Ascending aorta (tissue), 2 donors: ENCODE measurements at places on chromosomes 13 and 19. TPM values are rescaled to one million over a fixed set of nuclear protein-coding genes. Genes with fewer than 3 reads are reported as not detected.
A peak's percentile ranks its signal among the peaks of the same experiment; 100 is the strongest.

- no peaks in the 10 kb centered on the region for H3K36me3 ChIP-seq
- no peak overlapping the region for H3K4me3 ChIP-seq
- H3K27ac ChIP-seq: no peak overlapping the region
- no peaks in the 10 kb centered on the region for H3K27me3 ChIP-seq
Measured at GRCh38 chr13:22800526-22801401, 380.0 kb upstream of the SGCG start.

- H3K27me3 ChIP-seq: no peaks in the 10 kb centered on the region
- peak; percentile 73 for DNase-seq
- H3K4me3 ChIP-seq: no peak overlapping the region
- H3K36me3 ChIP-seq: peaks cover 68% of the 10 kb centered on the region
- H3K4me1 ChIP-seq: no peaks in the 10 kb centered on the region
- H3K27ac ChIP-seq: no peak overlapping the region
Measured at GRCh38 chr19:39474139-39474620, 6.5 kb upstream of the TIMM50 start.

The PSG5 gene
- not detected for total RNA-seq

The PRDX2 gene
- total RNA-seq: 259 TPM

DNA sequence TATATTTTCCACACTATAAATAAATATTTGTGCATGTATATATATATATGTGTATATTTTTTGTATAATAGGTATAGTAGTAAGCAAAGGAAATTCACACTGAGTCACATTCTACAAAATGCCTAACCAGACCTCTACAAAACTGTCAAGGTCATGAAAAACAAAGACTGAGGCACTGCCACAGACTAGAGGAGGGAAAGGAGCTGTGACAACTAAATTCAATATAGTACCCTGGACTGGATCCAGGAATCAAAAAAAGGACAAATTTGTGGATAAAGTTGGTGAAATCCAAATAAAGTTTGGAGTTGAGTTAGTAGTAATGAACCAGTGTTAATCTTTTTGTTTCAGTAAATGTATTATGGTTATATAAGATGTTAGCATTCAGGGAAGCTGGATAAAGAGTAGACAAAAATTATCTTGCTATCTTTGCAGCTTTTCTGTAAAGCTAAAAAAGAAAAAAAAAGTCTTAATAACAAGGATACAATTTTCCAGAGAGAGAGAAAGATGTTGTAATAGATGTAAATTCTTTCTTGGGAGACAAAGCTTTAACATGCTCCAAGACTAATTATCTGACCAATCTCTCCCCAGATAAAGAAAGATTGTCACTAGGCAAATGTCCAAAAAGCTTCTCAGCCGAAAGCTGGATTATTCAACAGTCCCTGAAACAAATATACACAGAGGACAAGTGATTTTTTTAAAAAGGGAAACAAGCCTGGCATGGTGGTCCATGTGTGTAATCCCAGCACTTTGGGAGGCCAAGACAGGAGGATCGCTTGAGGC lies 19.1 kb downstream of the SYDE1 start:
- peaks cover 3% of the 10 kb centered on the region for H3K4me1 ChIP-seq
- peak; percentile 5 for DNase-seq
- no peaks in the 10 kb centered on the region for H3K27me3 ChIP-seq
- peak overlapping the region; percentile 89 for H3K27ac ChIP-seq
- H3K36me3 ChIP-seq: peaks cover 8% of the 10 kb centered on the region

The ERCC1 gene
- total RNA-seq: 142 TPM

DNA sequence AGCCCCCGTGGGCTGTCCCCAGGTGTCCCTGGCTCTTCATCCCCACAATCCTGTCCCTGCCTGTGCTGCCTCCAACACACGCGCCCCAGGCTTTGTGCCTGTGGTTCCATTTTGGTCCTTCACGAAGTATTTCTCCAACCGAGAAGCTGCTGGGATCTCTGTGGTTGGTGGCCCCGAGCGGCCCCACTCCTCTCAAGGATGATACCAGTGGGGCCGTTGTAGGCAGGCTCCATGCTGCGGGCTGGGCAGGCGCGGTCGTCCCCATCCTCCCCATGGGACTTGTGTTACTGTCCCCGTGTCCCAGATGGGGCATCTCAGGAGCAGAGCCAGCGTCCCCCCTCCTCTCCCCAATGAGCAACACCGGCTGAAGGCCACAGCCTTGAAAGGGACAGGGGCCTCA lies 3.7 kb upstream of the ZNF554 start:
- H3K4me1 ChIP-seq: peaks cover 10% of the 10 kb centered on the region
- DNase-seq: no peak
- H3K27ac ChIP-seq: no peak overlapping the region
- H3K36me3 ChIP-seq: peaks cover 6% of the 10 kb centered on the region

DNA sequence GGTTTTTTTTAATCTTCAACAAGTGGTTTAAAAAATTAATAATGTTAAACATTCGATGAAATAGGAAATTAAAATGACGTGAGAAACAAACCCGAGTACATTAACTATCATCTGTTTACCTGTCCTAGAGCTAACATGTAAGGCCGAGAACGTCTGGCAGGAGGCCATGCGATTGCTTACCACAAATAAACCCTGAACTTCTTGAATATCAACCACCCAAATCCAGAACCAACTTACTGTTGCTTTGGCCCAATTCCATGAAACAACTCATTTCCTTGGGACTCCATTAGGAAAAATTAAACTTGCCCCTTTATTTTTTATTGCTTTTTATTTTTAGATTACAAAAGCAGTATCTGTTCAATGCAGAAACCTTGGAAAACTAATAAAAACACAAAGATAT lies 228.9 kb upstream of the IRS2 start:
- no peak overlapping the region for H3K4me3 ChIP-seq
- no peaks in the 10 kb centered on the region for H3K36me3 ChIP-seq
- no peak overlapping the region for H3K27ac ChIP-seq

- no peaks in the 10 kb centered on the region for H3K27me3 ChIP-seq
- DNase-seq: no peak
- H3K4me3 ChIP-seq: no peak overlapping the region
- H3K27ac ChIP-seq: no peak overlapping the region
Measured at GRCh38 chr13:76474356-76474755, 411.8 kb downstream of the KCTD12 start.

GRCh38 chr13:32731576-32731975 lies 145.3 kb downstream of the PDS5B start:
- no peaks in the 10 kb centered on the region for H3K4me1 ChIP-seq
- H3K4me3 ChIP-seq: no peak overlapping the region
- H3K27ac ChIP-seq: no peak overlapping the region
- no peaks in the 10 kb centered on the region for H3K27me3 ChIP-seq
- no peak for DNase-seq

GRCh38 chr13:32248801-32249200 lies 66.4 kb downstream of the ZAR1L start:
- peaks cover 8% of the 10 kb centered on the region for H3K4me1 ChIP-seq
- H3K27ac ChIP-seq: no peak overlapping the region
- H3K27me3 ChIP-seq: no peaks in the 10 kb centered on the region
- no peak for DNase-seq

The ZC3H13 gene
- total RNA-seq: 25.8 TPM

DNA sequence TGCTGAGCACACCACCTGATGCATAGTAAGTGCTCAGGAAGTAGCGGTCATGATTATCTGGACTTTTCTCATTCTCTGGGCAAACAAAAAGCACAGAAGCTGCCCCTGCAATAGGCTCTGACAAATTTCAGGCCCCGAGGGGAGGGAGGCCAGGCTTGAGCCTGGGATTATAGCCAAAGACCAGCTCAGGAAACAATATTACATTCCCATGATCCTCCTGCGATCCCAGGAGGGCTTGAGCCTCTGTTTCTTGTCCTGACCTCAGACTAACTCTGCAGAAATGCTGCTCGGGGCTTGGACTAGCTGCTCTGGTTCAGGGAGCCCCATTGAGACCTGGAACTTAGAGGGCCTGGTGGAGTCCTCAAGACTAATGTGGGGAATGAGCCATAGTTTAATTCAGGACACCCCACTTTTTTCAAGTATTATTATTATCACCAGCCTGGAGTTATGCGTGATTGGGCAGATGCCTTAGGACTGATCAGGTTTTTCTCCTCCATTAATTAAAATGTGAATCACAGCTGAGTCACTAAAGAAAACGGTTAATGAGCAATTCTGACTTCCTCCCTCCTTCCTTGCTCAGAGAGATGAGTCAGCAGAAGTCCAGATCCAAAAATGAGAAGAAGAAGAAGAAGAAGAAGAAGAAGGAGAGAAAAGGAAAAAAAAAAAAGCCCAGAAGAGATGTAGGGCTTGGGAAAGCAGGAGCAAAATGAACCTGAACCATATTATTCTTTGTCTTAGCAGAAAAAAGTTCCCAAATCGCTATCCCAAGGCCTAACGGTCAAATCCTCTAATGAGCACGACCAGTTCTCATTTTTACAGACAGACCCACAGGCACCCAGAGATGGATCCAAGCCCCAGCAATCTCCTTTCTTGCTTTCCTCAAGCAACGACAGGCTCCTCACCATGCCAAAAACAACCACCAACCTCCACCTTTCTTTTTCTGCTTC lies 107.2 kb downstream of the CACNA1A start:
- H3K27ac ChIP-seq: peak overlapping the region; percentile 57
- H3K36me3 ChIP-seq: no peaks in the 10 kb centered on the region
- no peak for DNase-seq
- no peaks in the 10 kb centered on the region for H3K27me3 ChIP-seq
- H3K4me1 ChIP-seq: no peaks in the 10 kb centered on the region

The IGFL2 gene
- total RNA-seq: not detected

GRCh38 chr19:56595548-56595899 lies 422 bp downstream of the ZNF71 start:
- peak overlapping the region; percentile 98 for H3K4me3 ChIP-seq
- H3K36me3 ChIP-seq: peaks cover 11% of the 10 kb centered on the region
- H3K27me3 ChIP-seq: no peaks in the 10 kb centered on the region

The ZNF8 gene
- 6.0 TPM for total RNA-seq

The ZNF835 gene
- 4.0 TPM for total RNA-seq

DNA sequence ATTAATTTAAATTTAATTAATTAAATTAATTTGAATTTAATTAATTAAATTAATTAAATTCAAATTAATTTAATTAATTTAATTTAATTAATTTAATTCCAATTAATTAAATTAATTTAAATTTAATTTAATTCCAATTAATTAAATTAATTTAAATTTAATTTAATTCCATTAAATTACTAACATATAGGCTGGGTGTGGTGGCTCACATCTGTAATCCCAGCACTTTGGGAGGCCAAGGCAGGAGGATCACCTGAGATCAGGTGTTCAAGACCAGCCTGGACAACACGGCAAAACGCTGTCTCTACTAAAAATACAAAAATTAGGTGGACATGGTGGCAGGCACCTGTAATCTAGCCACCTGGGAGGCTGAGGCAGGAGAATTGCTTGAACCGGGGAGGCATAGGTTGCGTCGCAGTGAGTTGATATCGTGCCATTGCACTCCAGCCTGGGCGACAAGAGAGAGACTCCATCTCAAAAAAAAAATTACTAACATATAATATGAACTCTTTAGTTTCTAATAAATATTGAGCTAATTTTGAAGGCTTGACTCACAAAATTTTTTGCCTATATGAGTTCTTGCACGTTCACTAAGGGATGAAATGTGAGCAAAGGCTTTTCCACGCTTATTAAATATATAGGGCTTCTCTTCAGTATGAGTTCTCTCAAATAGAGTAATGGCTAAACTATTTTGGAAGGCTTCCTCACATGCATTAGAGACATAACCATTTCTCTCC lies 9.0 kb upstream of the USP29 start:
- no peaks in the 10 kb centered on the region for H3K27me3 ChIP-seq
- DNase-seq: no peak
- no peak overlapping the region for H3K4me3 ChIP-seq
- H3K36me3 ChIP-seq: no peaks in the 10 kb centered on the region
